ENCODE measurements at places on chromosomes 2 and 18.

DNA sequence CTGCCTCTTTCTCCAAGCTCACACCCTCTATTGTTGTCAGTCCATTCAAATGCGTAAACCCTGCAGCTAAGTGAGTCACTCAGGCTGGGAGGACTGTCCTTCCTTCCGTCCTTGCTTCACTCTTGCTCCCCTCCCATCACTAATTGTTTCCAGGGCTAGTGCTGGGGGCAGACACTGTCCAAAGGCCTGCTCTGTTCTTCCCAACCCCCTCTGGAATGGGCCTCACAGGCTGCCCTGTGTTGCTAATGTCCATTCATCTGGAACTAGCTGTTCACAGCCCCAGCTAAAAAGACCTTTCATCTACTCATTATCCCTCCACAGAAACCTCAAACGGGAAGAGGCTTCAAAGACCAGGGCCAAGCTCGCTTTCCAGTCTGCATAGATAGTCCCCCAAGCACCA is 31.9 kb upstream of the NRP2 start:
- DNase-seq, result no peak

DNA sequence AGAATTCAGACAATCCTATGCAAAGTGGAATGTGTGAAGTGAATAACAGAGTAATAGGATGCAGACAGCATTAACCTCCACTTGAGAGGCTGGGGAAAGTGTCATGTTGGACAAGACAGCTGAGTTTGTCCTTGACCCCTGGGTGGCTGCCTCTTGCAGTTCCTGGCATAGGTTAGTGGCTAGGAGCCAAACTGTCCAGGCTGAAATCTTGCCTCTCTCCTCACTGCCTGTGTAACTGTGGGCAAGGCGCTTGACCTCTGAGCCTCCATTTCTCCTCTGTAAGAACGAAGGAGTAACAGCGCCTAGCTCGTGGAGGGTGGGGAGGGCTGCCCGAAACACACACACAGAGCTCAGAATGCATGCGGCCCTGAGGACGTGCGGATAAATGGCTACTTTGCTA is 34.8 kb upstream of the LDLRAD4 start:
- no peak for DNase-seq

DNA sequence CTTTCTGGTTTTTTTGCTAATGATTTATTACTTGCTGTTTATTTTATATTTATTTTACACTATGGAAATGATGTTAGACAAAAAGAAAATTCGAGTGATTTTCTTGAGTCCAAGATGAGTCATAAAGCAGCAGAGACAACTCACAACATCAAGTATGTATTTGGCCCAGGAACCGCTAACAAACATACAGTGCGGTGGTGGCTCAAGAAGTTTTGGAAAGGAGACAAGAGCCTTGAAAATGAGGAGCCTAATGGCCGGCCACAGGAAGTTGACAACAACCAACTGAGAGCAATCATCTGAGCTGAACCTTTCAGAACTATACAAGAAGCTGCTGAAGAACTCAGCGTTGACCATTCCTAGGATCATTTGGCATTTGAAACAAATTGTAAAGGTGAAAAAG is 594.1 kb downstream of the SATB2 start:
- no peak for DNase-seq

DNA sequence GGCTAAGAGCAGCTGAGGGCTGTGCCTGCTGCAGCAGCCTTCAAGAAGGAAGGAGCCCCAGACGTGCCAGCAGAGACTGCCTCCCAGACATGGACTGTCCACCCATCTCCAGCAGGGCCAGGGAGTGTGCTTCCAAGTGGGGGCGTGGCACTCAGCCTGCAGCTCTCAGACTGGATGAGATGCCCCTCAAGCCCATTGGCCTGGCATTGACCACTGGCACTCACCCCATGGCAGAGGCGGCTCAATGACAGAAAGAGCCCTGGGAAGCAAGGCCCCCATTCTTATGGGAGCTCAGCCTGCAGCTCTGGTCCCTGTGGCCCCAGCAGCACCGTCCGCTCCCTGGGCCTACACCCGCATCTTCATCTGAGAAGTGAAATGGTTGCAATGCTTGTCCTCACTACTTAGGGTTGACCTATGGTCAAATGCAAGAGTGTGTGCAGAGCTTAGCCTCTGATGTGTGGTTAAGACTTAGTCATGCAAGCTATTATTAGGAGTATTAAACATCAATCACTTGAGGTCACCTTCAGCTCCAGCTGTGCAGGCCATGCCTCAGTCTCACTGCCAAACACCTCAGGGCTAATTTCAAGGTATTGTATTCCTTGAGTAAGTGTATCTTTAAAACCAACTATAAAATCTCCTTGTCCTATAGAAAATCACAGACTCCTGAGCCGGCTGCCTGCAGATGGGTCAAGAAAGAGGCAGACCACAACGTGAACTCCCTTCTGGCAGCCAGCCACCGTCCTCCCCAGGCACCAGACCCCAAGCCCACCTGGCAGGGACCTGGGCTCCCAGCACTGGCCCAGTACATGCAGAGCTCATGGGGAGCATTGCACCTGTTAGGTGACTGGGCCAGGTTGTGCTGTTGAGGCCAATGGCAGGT is 194.8 kb downstream of the NDUFA10 start:
- DNase-seq, result no peak

DNA sequence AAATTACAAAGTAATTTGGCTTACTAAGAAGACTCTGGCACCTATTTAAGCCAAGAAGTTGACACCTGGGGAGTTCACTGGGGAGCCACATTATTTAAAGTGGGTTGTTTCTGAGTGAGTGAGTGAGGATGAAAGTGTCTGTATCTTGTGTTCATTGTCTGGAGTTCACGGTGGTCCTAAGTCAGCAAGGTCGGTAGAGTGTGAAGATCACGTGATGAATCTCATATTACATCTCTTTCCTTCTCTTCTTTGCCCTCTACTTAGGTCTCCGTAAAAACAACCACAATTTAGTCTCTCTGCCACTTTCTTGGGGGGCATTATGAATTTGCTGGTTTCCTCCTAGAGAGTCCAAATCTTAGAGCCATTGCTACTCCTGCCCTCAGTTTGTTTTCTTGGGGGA is 67.8 kb downstream of the DIS3L2 start:
- no peak for DNase-seq

DNA sequence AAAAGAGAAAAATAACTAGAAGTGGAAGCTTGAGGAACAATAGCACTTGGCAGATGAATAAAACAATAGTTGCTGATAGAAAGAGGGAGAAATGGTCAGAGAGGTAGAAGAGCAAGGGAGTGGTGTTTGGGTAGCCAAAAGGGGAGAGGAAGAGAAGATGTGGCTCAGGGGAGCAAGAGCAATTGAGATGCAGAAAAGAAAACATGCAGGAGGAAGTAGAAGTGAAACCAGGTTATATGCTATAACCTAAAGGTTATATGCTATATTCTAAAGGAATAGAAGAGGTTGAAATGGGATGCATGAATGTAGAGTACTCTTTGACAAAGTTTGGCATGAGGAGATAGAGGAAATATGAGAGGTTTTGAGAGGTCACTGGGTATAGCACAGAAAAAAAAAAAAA is 759.5 kb downstream of the SATB2 start:
- DNase-seq, result no peak

DNA sequence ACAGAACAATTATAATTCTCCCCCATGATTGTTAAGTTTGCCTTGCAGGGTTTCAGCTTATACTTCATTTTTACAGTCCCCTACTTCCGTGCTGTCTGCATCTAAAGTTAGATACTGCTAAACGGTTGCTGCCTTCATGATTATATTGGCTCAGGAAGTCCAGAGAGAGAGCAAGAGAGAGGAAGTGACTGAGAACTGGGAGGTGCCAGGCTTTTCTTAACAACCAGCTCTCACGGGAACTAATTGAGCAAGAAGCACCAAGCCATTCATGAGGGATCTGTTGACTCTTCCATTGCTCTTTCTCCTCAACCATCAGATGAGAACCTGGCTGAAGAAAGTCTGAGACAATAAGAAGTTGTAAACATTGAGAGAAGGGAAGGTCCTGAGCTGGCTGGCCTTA is 125.5 kb upstream of the SIX2 start:
- no peak for DNase-seq

GRCh38 chr2:69033461-69034095 is 20.6 kb downstream of the ANTXR1 start:
- no peak for DNase-seq

DNA sequence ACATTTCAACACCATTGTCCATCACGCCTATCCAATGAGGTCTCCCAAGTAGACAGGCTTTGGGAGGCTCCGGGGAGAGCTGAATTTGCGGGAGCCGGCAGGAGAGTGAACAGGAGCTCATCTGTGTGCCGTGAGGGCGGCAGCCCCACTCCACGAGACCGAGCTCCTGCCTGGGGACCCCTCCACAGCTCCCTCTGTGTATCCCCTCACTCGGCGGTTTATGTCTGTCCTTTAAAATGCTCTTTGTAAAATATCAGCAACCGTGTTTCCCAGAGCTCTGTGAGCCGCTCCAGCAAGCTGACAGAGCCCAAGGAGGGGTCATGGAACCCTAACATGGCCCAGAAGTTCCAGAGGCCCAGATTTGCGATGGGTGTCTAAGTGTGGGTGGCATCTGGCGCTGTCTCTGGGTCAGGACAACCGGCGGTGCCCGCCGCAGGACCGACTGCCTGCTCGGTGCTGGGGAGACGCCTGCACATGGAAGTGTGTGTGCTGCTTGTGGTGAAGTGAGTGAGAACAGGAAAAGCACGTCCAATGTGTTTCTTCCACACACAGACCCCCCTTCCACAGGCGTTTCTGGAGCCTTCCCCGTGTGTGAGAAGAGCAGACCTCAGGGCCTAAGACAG is 34.8 kb downstream of the SLC66A2 start:
- no peak for DNase-seq
